ENCODE measurements at places on chromosomes 5 and 9. TPM values are rescaled to one million over a fixed set of nuclear protein-coding genes. Genes with fewer than 3 reads are reported as not detected.

DNA sequence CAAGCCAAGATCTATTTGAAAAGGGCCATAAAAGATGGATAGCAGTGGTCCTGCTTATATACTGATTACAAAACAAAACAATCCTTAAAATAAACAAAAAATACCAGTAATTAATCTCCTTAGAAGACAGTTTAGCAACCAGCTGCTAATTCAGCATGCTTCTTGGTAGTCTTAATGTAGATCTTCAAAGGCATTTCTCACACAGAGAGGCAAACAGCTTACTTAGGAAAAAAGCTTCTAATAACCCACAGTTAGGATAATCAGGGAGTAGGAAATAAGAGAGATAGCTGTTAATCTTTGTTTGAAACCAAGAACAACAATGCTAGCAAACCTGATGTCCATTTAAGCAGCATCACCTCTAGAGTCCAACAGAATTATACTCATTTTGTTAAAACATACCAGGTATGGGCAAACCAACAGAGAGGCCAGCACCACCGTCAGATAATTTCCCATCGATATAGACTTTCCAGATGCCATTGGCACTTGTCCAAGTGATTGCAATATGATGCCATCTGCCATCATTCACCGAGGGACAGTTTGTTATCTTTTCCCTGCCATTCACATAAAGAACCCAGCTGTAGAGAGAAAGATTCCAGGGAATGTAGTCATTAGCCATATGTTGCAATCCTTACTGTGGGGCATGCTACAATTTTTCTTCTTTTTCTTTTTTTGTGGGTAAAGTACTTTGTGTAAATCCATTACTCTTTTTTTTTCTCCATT, 105.6 kb upstream of the TXNDC8 start:
- H3K27me3 ChIP-seq: no peaks in the 10 kb centered on the region
- H3K4me1 ChIP-seq: no peaks in the 10 kb centered on the region
- DNase-seq: no peak
- H3K36me3 ChIP-seq: no peaks in the 10 kb centered on the region
- H3K27ac ChIP-seq: no peak overlapping the region
- H3K4me3 ChIP-seq: no peak overlapping the region

- H3K27ac ChIP-seq: no peak overlapping the region
- no peaks in the 10 kb centered on the region for H3K27me3 ChIP-seq
- DNase-seq: peak; percentile 79
- H3K4me1 ChIP-seq: peaks cover 3% of the 10 kb centered on the region
- no peak overlapping the region for H3K4me3 ChIP-seq
Measured at GRCh38 chr5:150458802-150459557, 9.4 kb upstream of the RPS14 start.

Gene ZNF618
- total RNA-seq: 11.9 TPM

DNA sequence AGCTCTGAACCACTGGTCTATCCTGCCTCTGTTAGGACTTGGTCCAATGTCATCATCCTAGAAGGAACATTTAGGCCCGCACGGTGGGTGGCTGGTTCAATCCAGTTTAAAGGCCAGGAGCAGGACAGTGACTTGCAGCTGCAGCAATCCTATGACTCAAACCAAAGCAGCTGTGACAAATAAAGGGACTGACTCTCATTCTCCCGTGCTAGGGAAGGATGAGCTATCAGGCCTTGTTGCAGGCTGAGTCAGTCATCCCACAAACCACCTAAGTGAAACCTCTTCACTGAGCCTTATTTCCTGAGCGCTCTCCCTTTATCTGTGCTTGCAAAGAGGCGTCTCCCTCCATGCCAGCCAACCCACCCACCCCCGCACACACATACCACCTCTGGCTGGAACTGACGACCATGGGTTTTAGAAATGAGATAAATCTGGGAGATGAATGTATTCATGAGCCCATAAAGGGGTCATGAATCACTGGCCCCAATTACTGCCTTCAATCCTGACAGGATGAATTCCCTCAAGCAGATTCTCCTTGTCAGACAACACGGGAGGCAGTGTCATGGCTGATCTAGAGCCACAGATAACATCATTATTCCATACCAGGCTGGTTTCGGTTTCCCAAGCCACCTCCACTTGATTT, 93.4 kb downstream of the KCNIP1 start:
- H3K36me3 ChIP-seq: no peaks in the 10 kb centered on the region
- no peaks in the 10 kb centered on the region for H3K4me1 ChIP-seq
- DNase-seq: no peak
- no peak overlapping the region for H3K27ac ChIP-seq
- H3K27me3 ChIP-seq: no peaks in the 10 kb centered on the region
- no peak overlapping the region for H3K4me3 ChIP-seq

GRCh38 chr5:139340051-139340450, 1.6 kb upstream of the PAIP2 start:
- H3K4me3 ChIP-seq: no peak overlapping the region
- no peak for DNase-seq
- peaks cover 24% of the 10 kb centered on the region for H3K4me1 ChIP-seq
- H3K27me3 ChIP-seq: no peaks in the 10 kb centered on the region

GRCh38 chr5:94788527-94788926, 170.1 kb downstream of the SLF1 start:
- H3K36me3 ChIP-seq: no peaks in the 10 kb centered on the region
- H3K27ac ChIP-seq: no peak overlapping the region
- H3K4me1 ChIP-seq: no peaks in the 10 kb centered on the region
- H3K27me3 ChIP-seq: no peaks in the 10 kb centered on the region
- no peak overlapping the region for H3K4me3 ChIP-seq

All from body of pancreas (tissue), 4 donors.